ENCODE measurements at places on chromosomes 1 and 21.

DNA sequence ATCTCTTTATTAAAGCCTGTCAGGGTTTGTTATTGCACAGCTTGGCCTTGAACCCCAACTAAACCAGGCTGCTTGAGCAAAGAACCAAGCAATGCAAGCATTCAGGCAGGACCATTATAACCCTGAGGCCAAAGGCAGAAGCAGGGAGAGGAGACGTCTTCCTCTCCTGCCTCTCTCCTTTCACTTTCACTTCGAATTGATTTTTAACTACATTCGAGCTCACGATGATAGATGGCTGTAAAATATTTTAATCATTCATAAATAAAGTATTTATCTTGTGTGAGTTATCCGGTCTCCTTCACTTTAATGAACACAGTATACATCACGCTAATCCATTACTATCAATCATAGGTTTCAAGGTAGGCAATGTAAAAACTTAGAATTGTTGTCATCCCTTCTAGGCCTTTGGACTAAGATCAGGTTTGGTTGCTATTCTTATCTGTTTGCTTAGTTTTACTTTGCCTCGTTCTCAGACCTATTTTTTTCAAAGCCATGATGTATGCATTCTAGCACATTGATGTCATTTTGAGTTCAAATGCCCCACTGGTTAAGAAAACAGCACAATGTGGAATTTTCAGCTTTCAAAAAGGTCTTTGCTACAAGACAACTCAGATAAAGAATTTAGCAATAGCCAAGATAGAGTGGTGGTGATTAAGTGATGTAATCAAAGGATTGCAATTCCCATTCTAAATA is 480.2 kb upstream of the RUNX1 start:
- DNase-seq: peak; percentile 44

DNA sequence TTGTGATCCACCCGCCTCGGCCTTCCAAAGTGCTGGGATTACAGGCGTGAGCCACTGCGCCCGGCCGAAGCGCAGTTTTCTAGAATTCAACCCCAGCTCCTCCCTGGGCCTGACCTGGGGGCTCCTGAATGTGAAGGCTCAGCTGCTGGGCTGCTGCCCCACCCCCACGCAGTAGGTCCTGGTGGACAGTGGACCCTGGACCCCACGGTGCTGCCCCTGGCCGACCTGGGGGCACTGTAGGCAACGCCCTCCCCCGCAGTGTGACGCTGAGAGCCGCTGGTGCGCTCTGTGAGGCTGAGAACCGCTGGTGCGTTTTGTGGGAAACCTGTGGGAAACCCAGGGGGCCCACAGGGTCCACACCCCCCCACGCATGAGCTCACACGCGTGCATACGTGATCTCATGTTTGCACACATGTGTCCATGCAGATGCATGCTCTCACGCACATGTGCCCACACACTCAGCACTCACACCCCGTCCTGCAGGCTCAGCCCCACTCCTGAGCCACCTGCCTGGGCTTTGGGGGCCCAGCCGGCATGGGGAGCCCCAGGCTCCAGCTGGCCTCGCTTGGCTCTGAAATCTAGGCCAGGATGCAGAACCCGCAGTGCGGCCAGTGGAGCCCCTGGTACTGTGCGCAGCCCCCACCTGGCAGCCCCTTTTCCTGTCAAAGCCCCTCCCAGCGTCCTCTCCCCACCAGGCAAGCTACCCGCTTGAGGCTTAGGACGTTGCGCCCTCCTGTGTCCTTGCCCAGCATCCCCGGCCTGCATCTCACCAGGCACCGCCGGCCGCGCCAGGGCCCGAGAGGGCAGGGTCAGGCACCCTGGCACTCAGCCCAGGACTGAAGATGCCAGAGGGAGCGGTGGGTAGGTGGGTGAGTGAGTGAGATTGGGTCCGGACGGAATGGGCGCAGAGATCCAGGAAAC is 67.7 kb downstream of the COL18A1 start:
- no peak for DNase-seq

- no peak for DNase-seq
Measured at GRCh38 chr1:22216210-22216883, 73.5 kb upstream of the WNT4 start.

DNA sequence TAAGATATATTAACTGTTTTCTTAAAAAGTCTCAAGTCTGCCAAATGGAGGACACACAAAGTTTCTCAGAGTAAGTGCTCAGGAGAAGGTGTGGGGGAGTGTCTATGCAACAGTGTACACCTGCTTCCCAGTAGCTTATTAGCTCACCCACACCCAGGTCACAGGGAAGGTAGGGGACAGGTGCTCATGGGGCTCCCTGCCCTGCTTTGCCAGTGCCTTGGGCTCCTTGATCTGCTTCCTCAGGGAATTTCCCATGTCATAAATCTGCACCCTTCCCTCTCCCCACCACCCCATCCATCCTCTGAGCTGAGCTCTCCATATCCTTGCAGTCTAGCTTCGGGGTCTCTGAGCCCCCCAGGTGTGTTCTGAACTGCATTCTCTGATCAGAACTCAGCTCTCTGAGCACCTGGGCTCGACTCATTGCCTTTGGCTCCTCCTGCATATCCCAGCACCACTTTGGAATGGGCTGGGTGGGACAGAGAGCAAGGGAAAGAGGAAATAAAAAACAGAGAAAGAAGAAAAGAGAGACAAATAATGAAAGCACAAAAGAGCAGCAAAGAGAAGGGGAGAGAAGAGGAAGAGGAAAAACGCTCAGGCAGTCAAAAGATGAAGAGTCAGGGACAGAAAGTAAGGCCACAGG is 87.0 kb upstream of the ATP1B1 start:
- DNase-seq: no peak

- no peak for DNase-seq
Measured at GRCh38 chr1:222928212-222928611, 113.4 kb downstream of the DISP1 start.

DNA sequence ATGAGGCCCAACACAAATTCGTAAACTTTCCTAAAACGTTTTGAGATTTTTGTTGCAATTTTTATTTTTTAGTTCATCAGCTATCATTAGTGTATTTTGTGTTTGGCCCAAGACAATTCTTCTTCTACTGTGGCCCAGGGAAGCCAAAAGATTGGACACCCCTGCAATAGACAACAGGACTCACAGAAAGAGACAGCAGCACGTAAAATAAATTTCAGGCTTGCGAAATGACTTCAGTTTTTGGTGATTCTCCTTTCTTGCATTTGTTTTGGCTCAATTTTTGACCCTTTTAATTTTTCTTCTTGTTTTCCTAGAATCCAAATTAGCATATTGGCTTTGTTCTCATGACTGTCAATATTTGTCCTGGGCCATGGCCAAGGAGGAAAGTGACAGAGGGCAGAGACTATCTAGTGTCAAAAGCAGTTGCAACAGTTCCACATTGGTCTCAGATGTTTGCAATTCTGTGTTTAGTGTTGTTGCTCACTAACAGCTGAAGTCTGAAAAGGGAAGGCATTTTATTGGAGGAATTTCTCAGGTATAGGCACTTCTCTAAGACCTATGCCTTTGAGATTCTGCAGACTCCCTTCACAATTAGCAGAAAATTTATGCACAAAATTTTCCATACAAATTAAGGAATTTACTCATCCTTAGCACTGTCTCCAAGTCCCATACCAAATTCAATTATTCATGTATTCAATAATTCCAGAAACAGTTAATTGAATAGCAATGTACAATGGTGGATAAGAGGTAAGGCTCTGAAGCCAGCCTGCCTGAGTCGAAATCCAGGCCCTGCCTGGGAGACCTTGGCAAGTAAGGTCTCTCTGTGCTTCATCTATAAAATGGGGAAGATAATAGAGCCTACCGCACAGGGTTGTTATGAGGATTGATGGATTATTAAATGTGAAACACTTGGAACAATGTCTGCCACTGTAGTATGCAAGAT is 160.9 kb upstream of the IVNS1ABP start:
- DNase-seq: no peak

- no peak for DNase-seq
Measured at GRCh38 chr1:71307451-71307850, 226.6 kb upstream of the ZRANB2 start.

DNA sequence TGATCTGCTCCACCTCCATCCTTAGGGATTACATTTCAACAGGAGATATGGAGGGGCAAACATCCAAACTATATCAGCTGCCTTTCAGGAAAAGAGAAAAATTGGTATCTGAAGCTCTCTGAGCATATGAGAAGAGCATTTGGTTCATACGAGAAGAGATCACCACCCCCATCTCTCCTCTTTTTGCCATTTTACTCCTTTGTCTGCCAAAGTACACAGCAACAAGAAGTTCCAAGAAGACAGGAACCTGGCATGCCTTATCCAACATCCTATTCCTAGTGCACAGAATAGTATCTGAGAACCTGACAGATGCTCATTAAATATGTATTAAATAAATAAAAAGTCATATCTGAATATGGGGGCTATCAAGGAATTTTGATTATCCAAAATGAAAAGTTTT is 142.5 kb upstream of the PKN2 start:
- DNase-seq: no peak

GRCh38 chr1:176567190-176567794 is 104.3 kb downstream of the PAPPA2 start:
- DNase-seq: no peak

- no peak for DNase-seq
Measured at GRCh38 chr21:38487901-38488639, 10.2 kb downstream of the ERG start.

DNA sequence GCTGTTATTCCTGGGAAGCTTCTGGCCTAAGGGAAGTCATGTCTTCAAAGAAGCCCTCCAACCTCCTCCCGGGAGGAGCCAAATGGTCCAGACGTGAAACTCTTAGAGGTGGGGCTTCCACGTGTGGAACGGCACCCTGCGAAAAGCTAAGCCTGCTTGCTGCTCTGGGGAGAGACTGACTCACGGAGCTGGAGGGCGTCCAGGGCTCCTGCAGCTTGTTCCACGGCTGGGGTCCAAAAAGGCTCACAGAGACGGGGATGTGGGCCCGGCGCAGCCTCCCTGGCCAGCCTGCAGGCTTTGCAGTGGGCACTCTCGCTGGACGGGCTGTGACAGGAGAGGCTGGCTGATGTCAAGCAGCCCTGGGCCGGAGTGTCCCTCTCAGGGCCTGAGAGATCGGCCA is 105.1 kb downstream of the COLGALT2 start:
- no peak for DNase-seq

DNA sequence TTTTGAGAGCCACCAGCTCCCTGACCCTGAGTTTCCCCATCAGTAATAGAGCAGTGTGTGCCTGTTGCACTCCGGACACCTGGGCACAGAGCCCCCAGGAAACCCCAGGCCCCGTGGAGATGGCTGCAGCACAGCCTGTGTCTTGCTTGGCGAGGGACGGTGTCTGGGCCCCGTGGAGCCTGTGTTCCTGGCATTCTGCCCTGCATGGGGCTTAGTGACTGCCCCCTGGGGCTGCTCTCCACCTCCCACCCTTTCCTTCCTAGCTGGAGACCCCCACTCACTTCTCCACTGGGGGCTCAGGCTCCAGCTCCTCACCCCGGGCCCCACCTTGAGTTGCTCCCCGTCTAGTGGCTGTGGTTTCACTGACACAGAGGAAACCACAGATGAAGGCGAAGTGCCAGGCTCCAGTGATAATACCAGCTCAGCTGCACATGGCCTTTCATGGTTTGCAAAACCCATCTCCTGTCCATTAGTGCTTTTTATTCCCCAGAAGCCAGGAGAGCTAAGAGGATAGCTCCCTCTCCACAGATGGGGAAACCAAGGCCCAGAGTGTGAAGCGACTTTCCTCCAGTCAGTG is 39.4 kb downstream of the DMRTB1 start:
- peak; percentile 6 for DNase-seq

DNA sequence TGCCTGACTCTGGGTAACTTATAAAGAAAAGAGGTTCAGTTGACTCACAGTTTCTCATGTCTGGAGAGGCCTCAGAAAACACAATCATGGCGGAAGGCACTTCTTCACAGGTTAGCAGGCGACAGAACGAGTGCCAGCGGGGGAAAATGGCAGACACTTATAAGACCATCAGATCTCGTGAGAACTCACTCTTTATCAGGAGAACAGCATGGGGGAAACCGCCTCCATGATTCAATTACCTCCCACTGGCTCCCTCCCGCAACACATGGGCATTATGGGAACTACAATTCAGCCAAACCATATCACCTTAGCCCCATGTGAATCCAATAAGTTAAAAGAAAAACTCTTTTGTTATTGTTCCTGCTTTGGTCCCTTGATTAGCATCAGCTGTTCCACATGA is 725.2 kb downstream of the LRRIQ3 start:
- no peak for DNase-seq

GRCh38 chr1:216905137-216905536 is 181.9 kb upstream of the ESRRG start:
- no peak for DNase-seq

DNA sequence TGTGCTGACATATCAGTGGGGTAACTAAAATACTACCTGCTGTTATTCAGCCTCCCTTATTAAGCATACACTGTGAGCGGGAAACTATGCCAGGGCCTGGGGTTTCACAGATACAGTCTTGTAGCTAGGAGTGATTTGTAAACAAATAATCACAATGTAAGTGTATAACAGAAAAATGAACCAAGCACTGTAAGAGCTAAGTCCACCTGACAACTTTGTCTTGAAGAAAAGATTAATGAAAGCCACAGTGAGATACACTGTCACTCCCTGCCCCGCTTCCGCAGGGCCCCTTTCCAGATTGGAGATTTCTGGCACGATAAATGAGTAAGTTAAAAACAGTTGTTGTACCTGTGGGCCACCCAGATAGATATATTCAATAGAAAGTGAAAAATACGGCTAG is 4.8 kb downstream of the RCAN3 start:
- peak; percentile 63 for DNase-seq

DNA sequence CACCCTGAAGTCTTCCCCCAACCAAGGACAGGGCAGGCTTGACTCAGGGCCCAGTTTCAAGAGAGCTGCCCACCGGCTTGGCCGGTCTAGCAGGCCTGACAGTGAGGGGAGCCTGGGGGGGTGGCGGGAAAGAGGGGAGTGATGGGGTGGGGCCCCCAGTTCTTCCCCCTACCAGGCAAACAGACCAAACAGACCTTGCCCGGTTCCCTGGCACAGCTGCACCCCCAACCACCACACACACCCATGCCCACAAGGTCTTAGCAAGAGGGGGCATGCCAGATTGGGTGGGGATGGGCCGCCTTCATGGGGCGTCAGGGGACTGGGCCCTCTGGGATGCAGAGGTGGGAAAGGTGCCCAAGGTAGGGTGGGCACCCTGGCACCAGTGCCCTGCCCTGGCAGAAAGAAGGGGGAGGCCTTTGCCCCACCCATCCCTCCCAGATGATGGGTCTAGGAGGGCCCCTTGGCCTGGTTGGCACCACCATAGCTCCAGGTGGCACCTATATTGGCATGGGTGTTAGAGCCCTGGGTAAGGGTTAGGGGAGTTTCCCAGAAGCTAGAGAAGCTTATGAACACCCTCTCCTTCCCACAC is 8.9 kb downstream of the ZBTB7B start:
- no peak for DNase-seq
